ENCODE measurements at places on chromosomes 4 and X.

DNA sequence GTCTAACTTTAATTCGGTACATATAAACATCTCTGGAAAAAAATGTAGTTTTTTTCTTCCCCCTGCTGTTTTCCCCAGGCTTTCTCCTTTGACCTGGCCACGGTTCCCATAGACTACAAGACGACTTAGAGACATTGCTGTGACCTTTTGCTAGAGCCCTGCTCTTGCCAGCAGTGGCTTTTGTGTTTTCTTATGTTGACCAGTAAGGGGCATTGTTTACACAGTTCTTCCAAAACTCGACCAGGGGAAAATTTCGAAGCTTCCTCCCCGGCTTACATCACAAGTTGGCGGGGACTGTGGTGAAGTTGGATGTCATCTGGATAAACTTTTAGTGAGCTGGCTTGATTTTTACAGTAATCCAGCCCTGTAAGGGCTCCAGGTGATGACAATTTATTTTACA lies 9.3 kb downstream of the CCDC160 start:
- no peak for DNase-seq

DNA sequence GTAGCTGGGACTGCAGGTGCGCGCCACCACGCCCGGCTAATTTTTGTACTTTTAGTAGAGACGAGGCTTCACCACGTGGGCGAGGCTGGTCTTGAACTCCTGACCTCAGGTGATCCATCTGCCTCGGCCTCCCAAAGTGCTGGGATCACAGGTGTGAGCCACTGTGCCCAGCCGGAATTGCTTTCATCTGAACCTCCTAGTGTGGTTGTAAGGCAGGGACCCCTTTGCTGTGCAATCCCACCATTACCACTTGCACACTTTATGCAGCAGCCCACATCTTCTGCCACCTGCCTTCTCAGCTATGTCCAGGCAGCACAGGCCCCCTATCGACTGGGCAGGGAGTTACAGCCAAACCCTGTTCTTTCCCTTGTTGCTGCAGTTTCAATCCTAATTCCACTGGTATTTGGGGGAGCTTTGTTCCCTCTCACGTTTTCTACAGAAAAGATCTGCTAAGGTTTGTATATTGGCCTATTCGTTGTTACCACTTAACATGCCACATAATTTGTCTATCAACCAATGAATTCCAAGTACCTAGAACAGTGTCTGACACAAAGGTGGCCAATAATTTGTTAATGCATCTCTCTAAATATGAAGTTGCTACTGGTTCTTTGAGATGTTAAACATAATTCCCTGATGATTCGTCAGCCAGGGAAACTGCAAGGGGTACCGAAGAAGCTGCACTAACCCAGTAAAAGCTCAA lies 6.5 kb downstream of the RPL39 start:
- no peak for DNase-seq

GRCh38 chr4:38752941-38753806 lies 29.6 kb downstream of the TLR10 start:
- DNase-seq = peak; percentile 86

DNA sequence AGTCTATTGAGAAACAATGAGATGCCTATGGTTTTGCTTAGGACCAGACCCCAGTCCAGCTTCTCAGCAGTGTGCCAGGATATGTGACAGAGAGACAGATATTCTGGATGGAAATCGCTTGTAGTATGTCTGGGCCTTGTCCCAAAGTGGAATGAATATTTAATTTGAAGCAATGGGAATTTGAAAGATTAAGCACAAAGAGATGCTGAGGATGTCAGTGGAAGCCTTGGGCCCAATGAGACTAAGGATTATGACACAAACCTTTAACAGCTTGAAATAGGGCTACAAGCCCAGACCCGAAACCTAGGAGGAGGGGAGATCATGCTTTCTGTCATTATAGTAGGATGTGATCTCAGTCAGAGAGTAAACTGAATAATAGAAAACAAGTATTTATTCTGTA lies 459.2 kb downstream of the FAT4 start:
- DNase-seq = no peak

GRCh38 chr4:81085291-81085690 lies 54.8 kb downstream of the BMP3 start:
- no peak for DNase-seq

DNA sequence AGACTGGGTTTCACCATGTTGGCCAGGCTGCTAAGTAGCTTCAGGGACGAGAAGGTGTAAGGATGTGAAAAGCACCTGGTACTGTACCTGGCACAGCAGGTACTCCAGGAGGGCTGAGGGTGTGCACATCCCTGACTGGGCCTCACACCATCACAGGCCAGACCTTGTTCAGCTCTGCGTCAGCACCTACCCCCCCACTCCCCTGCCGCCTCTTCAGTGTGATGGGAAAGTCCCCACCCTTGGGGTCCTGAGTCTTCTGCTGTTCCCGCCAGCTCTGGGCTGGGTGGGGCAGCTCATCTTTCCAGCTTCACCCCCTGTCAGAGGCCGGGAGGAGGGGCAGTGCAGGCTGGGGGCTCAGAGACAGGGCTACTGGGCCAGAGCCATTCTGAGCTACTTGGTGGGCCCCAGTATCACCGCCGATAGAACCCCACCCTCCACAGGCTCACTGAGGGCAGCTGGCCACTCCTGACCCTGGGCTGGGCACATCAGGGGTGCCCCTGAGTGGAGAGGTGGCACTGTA lies 6.7 kb upstream of the SH3BP2 start:
- DNase-seq = no peak

DNA sequence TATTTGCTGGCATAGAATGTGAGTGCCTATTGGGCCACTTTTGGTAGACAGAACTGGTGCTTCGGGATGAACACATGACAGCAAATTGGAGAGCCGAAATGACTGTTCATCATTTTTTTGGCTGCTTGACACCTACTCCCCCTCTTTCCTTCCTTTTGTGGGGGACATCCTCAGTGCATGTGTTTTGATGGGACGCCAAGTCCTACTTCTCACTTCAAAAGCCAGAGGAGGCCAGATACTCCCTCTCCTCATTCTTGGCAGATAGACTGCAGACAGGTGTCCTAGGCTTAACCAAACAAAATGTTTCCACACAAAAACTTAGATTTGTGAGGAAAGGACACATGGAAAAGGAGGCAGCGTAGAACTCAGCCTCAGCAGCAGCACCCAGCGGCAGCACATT lies 62.4 kb downstream of the DCHS2 start:
- DNase-seq = no peak

DNA sequence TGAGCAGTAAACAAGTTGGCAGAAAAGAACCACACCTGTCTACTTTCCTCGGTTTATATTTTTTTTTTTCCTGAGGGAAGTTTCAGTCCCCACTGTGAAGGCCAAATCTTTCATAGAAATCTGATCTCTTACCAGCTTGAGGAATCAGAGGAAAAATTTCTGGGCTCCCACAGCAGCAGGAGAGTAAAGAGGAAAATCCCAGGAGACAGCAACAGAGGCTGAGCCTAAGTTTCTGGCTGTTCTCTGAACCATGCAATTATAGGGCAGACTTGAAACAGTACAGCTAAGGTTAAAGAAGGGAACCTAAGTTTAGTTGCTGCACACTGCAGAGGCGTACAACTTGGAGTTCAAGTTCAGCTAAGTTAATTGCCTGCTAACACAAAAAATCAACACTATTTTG lies 1090.9 kb upstream of the INTU start:
- no peak for DNase-seq

DNA sequence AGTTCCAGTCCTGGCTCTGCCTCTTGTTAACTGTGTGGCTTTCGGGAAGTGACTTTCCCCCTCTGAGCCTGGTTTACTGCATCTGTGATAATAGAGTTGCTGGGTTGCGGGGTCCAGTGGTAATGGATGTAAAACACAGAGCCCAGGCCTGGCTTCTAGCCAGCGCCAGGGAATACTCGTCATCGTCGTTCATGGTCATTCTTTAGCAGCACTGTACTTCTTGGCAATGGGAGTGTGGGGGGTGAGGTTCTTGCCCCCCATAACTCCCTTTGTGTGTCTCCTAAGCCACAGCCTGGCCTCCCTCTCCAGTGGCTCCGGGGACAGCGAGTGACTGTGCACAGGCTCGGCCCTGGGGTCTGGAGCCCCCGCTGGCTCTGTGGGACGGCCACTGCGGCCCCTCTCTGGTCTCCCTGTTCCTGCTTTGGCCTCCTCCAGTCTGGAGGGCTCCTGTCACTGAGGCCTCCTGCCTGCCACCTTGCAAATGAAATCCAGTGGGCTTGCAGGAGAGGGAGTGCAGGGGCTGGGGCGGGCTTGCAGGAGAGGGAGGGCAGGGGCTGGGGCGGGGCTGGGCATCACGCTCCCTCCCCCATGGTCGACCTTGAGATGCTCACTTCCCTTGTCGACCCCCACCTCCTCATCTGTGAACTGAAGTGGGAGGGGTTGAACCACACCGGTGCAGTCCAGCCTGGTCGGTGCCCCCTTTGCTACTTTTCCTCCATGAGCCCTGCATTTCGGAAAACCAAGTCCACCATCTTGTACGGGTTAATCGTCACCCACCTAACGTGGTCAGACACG lies 13.2 kb downstream of the PSAPL1 start:
- DNase-seq = no peak

All from heart left ventricle (tissue), 16 donors.